CD4-positive, alpha-beta T cell treated with Interleukin-2 at 100 ng/mL for 4 hours (primary cell): ENCODE measurements at places on chromosomes 1 and 21.

DNA sequence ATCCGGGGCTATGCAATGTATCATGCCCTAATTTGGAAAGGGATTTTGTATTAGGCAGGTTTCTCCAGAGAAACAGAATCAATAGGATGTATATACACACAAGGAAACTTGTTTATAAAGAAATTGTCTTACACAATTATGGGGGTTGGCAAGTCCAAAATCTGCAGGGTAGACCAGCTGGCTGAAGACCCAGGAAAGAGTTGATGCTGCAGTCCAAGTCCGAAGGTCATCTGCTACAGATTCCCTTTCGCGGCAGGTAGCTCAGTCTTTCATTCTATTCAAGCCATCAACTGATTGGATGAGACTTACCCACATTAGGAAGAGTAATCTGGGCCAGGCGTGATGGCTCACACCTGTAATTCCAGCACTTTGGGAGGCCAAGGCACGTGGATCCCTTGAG lies 54.6 kb upstream of the CXADR start:
- DNase-seq, result no peak

DNA sequence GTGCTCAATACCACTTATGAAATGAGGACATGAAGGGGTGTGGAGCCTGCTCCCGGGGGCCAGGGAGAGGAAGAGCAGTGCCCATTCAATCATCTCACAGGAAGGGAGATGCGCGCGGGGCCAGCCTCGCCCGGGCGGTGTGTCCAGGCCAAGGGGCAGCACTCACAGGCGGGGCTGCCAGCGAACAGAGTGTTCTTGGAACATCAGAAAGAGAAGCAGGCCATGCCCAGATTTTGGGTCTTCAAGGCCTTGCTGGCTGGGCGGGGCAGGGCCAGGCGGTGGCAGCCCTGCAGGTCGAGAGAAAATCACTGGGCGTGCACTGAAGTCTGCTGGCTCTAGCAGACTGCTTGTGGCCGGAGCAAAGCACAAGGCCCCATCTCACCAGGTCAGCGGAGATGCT lies 168.6 kb downstream of the PRDM16 start:
- DNase-seq, result no peak

DNA sequence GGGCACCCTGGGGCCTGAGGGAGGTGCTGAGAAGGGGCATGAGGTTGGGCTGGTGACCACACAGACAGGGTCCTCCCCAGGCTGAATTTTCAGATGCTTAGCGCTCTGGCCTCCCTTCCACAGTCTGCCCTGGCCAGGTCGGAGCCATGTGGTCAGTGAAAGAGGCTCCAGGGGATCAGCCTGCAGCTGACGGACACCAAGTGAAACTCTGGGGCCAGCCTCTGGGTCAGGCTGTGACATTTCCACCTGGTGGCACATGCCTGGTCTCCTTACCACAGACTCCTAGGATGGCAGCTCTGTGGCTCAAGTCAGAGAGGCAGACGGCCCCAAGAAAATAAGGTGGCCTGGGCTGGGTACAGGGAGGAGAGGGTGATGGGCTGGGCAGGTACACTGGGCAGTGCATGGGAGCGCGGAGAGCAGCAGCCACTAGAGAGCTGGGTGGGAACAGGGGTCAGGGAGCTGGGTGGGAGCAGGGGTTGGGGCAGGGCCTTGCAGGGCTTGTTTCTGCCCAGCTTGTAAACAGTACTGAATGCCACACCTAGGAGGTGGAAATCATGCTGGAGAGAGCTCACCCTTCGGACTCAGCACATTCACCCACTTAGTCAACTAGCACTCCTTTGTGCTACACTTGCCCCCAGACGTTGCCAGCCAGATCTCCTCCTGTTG lies 20.7 kb upstream of the ADARB1 start:
- DNase-seq, result no peak

DNA sequence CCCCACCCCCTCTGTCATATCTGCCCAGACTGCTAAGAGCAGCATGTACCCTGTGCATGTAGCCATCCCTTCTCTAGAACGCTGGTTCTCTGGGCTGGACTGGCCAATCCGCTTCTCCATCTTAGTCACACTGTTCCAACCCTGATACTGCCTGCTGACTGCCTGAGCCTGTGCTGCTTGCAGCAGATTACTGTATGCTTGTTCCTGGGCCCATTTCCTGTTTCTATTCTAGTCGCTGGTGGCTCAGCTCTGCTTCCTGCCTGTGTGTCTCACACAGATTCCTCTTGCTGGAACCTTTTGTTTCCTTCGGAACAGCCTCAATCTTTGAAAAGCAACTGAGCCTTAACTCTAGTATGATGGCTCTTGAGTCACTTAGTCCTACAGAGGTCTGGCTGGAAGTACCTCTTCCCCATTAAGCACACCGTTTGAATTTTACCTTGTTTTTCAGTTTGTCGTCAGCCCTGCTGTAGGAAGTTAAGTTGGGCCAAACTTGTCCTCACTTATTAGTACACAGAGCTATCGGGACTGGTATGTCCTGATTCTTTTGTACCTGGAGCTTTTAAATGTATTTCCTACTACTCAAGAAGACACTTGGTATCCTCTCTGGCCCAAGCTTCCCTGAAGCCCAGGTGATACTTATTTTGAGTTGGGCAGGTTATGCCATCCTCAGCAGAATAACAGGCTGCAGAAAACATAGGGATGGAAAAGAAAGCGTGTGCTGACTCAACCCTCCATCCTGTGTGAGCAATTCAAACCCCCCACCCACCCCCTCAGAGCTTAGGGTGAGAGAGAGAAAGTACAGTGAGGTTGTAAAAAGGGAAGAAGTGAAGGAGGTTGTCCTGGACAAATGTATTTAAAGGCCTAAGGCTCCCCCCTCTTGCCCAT lies 43.4 kb upstream of the PIGV start:
- DNase-seq, result peak; percentile 94

DNA sequence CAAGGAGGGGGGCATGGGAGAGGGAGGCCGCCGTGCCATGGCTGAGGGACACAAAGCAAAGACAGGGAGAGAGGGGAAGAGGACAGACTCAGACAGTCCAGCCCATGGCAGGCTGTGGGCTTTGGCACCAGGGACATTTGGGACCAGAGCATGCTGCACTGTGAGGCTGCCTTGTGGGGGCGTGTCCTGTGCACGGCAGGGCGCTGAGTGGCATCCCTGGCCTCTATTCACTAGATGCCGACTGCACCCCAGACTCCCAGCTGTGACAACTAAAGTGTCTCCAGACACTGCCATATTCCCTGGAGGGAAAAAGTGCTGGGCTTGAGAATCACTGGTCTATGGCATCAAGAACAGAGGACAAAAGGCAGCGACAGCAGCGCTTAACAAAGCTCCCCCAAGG lies 18.6 kb upstream of the PRDM15 start:
- DNase-seq, result no peak

DNA sequence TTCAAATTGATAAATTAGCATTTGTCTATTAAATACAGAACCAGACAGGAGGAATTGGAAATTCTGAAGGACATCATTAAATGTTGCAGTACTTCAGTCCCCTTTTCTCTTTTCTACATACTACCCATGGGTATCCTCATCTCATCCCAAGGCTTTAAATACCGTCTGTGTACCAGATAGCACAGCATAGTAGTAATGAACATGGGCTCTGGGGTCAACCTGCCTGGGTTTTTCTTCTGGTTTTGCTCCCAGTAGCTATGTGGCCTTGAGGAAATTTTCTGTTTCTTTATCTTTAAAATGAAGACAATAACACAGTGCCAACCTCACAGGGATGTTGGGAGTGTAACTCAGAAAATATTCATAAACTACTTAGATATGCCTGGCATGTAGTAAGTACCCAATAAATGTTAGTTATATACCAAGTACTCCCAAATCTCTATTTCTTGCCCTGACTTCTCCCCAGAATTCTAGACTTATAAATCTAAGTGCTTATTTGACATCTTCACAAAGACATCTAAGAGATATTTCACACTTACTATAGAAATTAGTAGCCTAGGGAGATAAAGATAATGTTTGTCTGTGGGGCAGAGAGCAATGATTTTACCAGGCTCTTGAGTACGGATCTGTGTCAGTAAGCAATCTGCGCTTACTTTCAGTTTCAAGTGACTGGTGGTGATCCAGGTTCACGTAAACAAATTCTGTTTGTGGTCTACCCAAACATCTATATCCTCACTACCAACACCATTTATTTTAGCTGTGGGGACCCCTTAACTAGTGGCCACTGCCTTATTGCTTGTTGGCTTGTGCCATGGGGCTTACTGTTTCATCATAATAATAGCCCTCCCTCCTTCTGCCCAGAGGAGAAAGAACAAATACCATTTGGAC lies 37.3 kb downstream of the VANGL2 start:
- peak; percentile 60 for DNase-seq

- DNase-seq, result no peak
These were observed 1.7 kb downstream of the CFAP74 start for GRCh38 chr1:2001773-2002411.

DNA sequence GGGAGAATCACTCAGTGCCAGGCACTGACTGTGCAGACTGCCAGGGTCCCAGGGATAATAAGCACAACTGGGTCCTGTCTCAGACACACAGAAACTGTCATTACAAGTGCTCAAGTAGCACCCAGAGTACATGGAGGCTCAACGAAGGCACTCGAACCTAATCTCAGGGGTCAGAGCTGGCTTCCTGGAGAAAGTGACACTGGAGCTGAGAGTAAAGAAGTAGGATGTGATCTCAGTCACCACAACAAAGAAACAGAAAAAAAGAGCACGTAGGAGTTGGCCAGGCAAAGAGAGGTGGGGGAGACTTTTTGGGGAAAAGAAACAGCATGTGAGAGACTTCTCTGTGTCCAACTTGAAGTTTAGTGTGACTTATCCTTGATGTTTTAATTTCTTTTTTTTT lies 1.3 kb downstream of the CATSPER4 start:
- no peak for DNase-seq

- no peak for DNase-seq
These were observed 387.6 kb downstream of the CAMTA1 start for GRCh38 chr1:7172804-7173203.

- peak; percentile 92 for DNase-seq
These were observed 1.9 kb upstream of the GNAI3 start for GRCh38 chr1:109546311-109547109.

- DNase-seq, result no peak
These were observed 165.4 kb upstream of the HMGB4 start for GRCh38 chr1:33698361-33699035.

- DNase-seq, result no peak
These were observed 73.7 kb downstream of the S1PR1 start for GRCh38 chr1:101310506-101310905.
